Activated CD4-positive, alpha-beta T cell treated with anti-CD3 and anti-CD28 coated beads, Interleukin-2, amount 50 U/mL, for 24 hours (primary cell): ENCODE measurements at places on chromosomes 1 and 21.

- no peak for DNase-seq
These were observed 24.8 kb upstream of the PRDM2 start for GRCh38 chr1:13675151-13675651.

DNA sequence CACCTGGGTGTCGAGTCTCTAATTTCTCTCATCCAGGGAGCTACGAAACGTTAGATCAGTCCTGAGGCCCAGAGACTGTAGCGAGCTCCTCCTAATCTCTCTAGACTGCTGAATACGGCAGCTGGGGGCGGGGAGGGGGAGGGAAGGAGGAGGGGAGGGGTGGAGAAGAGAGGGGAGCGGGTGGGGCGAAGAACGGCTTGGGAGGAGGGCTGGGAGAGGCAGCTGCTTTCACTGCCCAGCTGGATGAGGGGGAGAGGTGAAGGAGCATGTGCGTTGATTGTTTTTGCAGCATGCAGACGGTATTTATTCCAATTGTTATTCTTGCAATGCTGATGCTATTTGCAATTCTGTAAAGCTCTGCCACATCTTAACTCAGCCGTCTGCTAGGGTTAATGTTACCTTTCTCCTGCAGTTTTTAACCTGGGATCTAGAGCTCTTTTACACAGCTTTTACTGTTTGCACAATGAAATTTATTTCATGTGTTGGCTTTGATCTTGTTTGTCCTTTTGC lies 790 bp downstream of the DNAJC6 start:
- DNase-seq = no peak

GRCh38 chr1:113784104-113784779 lies 25.0 kb upstream of the PHTF1 start:
- DNase-seq = peak; percentile 12

DNA sequence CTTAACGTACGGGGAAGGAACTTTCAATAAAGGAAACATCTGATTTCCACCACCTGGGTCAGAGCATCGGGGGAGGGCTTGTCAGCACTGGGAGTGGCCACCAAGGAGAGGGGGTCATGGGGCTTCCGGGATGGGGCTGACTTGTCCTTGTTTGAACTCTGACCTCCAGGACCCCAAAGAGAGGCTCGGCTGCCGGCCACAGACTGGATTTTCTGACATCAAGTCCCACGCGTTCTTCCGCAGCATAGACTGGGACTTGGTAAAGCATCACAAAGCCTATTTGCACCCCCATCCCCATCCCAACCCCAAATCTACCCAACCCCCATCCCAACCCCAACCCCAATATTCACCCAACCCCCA lies 19.5 kb downstream of the FAAP20 start:
- DNase-seq = no peak

- DNase-seq = no peak
These were observed 122.1 kb downstream of the UBR4 start for GRCh38 chr1:19087737-19088594.

DNA sequence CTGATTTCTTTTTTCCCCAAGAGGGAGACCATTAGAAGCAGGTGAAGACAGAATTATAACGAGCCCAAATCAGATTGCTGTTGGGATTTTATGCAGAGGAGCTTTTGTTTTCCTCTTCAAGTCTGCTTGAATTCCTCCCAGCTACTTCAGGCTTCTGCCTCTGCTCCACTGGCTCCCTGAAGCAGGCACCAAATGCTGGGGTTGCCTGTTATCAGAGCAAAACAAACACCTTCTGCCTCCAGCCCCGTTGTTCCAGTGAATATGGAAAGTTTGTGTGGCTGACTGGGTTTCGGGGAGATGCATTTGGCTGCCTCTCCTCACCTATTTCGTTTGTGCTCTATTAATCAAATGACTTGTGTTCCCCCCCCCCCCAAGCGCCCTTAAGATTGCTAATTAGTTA lies 209.2 kb downstream of the URB2 start:
- DNase-seq = no peak
